ENCODE measurements at places on chromosomes 6 and 20. TPM values are rescaled to one million over a fixed set of nuclear protein-coding genes. Genes with fewer than 3 reads are reported as not detected.

- H3K4me3 ChIP-seq: no peak overlapping the region
- no peak overlapping the region for H3K27ac ChIP-seq
- no peaks in the 10 kb centered on the region for H3K27me3 ChIP-seq
- peaks cover 16% of the 10 kb centered on the region for H3K4me1 ChIP-seq
- peak; percentile 25 for DNase-seq
Observed at GRCh38 chr6:158313989-158314388, 1.7 kb downstream of the TULP4 start.

DNA sequence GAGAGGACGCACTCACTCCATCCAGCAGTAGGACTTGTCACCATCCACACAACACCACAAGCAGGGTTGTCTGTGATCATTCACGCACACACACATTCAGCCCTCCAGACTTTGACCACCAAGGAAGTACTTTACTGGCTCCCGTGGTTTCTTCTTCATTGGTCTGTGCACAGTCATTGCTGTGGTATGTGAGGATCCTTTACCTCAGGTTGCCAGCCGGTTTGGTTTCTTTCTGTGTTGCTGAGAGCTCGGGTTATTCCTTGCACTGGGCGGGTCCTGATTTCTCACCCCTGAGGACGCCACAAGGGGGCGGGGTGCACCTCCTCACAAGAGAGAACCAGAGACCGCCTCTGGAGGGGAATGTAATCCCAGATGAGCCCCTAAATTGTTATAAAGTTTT is 11.2 kb downstream of the SLC35A1 start:
- no peak overlapping the region for H3K4me3 ChIP-seq
- peaks cover 12% of the 10 kb centered on the region for H3K4me1 ChIP-seq
- peaks cover 16% of the 10 kb centered on the region for H3K36me3 ChIP-seq
- no peaks in the 10 kb centered on the region for H3K27me3 ChIP-seq

Gene GPSM3
- 289 TPM for total RNA-seq

- no peaks in the 10 kb centered on the region for H3K36me3 ChIP-seq
- DNase-seq: no peak
- no peak overlapping the region for H3K4me3 ChIP-seq
- H3K27ac ChIP-seq: no peak overlapping the region
Observed at GRCh38 chr20:10581823-10582222, 92.0 kb downstream of the JAG1 start.

Gene PI16
- total RNA-seq: 7.3 TPM

GRCh38 chr6:11595903-11596302 is 58.4 kb downstream of the TMEM170B start:
- H3K4me3 ChIP-seq: no peak overlapping the region
- no peak for DNase-seq
- H3K36me3 ChIP-seq: no peaks in the 10 kb centered on the region
- peaks cover 7% of the 10 kb centered on the region for H3K27me3 ChIP-seq

- H3K4me1 ChIP-seq: no peaks in the 10 kb centered on the region
- no peaks in the 10 kb centered on the region for H3K36me3 ChIP-seq
- H3K27me3 ChIP-seq: peaks cover 22% of the 10 kb centered on the region
- no peak for DNase-seq
Observed at GRCh38 chr6:10968776-10969175, 75.3 kb downstream of the ELOVL2 start.

DNA sequence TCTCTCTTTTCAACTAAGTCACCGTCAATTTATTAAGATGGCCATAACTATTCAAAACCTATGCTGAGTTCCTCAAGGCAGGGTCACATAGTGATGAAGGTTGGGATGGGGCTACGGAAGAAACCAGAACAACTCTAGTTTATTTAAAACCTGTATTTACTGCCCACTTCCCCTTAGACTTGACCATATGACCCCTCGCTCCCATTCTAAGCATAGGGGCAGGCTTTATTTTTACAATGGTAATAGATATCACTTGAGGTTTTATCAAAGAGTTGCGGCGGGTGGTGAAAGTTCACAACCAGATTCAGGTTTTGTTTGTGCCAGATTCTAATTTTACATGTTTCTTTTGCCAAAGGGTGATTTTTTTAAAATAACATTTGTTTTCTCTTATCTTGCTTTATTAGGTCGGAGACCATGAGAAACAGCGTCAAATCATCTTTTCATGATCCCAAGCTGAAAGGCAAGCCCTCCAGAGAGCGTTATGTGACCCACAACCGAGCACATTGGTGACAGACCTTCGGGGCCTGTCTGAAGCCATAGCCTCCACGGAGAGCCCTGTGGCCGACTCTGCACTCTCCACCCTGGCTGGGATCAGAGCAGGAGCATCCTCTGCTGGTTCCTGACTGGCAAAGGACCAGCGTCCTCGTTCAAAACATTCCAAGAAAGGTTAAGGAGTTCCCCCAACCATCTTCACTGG is 5.5 kb downstream of the EDN1 start:
- no peak overlapping the region for H3K27ac ChIP-seq
- no peak overlapping the region for H3K4me3 ChIP-seq
- no peaks in the 10 kb centered on the region for H3K4me1 ChIP-seq
- peaks cover 28% of the 10 kb centered on the region for H3K27me3 ChIP-seq
- no peak for DNase-seq
- no peaks in the 10 kb centered on the region for H3K36me3 ChIP-seq

Gene SNX21
- 1.6 TPM for total RNA-seq

GRCh38 chr20:52318651-52319050 is 127.1 kb upstream of the ZFP64 start:
- no peak overlapping the region for H3K27ac ChIP-seq
- no peaks in the 10 kb centered on the region for H3K27me3 ChIP-seq
- H3K4me3 ChIP-seq: no peak overlapping the region
- H3K36me3 ChIP-seq: no peaks in the 10 kb centered on the region

DNA sequence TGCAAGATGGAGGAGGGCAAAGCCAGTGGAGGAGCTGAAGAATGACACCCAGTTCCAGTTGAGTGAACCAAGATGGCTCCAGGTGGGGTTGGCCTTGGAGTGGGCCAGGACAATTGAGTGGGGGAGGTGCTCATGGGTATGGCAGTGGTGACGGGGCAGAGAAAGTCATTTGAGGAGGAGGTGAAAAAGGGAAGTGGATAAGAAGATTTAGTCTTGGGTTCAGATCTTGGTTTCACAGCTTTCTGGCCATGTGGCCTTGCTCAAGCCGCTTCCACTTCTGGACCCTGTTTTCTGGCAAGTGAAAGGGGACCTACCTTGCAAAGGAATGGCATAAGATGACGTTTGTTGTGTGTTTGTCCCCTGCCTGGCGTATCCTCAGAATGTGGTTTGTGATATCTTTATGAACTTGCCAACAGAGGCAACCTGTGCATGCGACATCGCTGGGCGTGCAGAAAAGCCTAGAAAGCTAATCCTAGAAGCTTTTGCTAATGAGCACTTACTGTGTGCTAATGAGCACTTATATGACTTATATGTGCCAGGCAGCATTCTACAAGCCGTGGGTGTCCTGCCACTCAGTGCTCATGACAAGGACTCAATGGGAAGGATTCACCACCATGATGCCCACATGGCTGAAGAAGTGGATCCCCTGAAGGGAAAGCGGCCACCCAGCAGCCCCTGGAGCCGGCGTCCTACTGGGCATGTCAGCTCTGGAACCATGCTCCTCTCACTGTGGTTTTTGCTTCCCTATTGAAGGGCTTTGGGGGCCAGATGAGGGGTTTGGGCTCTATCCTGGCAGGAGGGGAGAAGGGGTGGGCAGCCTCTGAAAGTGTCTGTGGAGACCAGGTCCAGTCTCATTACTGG is 23.6 kb upstream of the STX16 start:
- H3K27me3 ChIP-seq: no peaks in the 10 kb centered on the region
- no peak overlapping the region for H3K4me3 ChIP-seq
- H3K36me3 ChIP-seq: no peaks in the 10 kb centered on the region
- H3K4me1 ChIP-seq: peaks cover 1% of the 10 kb centered on the region

DNA sequence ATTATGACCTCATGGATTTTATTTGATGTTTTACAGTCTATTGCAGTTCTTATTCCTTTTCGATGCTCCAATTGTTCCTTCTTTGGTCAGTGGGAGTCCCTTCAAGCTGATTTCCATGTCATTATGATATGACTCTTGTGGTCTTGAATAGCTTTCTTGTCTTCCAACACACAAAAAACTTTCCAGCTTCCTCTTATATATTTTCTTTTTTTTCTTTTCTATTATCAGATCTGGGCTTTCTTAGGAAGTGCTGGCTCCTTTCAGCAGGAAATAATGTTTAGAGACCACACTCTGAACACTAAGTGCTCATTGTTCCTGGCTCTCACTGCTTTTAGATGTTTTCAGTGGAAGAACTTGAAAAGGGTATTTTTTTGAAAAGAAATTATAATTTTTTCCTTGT is 3.1 kb upstream of the SLC17A1 start:
- peaks cover 4% of the 10 kb centered on the region for H3K27me3 ChIP-seq
- no peak overlapping the region for H3K27ac ChIP-seq
- peaks cover 2% of the 10 kb centered on the region for H3K4me1 ChIP-seq
- H3K4me3 ChIP-seq: no peak overlapping the region
- H3K36me3 ChIP-seq: no peaks in the 10 kb centered on the region

Gene C6orf58
- total RNA-seq: not detected

GRCh38 chr6:27669624-27670301 is 196.9 kb upstream of the ZNF184 start:
- peaks cover 12% of the 10 kb centered on the region for H3K36me3 ChIP-seq
- H3K27me3 ChIP-seq: peaks cover 75% of the 10 kb centered on the region

DNA sequence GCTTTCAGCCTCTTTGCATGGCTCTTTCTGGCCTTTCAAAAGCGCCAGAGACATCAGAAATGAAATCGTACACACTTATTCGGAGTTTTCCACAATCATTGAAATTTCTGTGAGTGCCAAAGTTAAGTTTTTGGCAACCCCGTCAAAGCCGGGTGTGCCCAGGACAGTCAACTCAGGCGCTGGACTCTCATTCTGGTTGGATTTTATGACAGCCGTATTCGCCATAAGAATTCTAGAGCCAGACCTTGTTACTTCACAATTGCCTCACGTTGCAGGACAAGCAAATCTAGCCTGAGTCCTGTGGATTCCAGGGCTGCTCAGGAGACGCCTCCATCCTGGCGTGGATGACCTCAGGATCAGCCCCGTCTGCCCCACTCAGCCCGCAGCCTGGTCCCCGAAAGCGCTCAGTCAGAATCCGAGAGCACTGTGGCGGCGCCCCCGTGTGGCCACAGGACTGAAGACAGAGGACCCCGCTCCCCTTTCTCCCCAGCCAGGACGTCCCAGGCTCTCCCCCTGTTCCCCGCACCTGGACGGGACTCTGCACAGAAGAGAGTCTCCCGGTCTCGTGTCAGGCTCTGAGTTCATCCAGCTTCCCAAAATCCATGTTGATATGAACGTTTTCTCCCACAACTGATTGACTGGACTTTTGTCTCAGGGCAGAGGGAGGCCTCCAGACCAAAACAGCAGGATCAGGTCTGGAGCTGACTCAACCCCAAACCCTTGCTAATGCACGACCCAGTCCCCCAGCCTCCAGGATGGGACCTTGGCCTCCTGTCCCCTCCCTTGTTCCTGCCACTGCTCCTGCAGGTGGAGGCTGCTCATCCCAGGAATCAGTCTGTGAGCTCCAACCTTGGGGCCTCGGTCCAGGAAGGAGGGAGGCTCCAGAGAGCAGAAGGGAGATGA is 38.2 kb downstream of the MICA start:
- H3K4me3 ChIP-seq: no peak overlapping the region
- H3K27me3 ChIP-seq: peaks cover 67% of the 10 kb centered on the region
- peaks cover 5% of the 10 kb centered on the region for H3K4me1 ChIP-seq
- peaks cover 5% of the 10 kb centered on the region for H3K36me3 ChIP-seq
- no peak overlapping the region for H3K27ac ChIP-seq
- peak; percentile 82 for DNase-seq

DNA sequence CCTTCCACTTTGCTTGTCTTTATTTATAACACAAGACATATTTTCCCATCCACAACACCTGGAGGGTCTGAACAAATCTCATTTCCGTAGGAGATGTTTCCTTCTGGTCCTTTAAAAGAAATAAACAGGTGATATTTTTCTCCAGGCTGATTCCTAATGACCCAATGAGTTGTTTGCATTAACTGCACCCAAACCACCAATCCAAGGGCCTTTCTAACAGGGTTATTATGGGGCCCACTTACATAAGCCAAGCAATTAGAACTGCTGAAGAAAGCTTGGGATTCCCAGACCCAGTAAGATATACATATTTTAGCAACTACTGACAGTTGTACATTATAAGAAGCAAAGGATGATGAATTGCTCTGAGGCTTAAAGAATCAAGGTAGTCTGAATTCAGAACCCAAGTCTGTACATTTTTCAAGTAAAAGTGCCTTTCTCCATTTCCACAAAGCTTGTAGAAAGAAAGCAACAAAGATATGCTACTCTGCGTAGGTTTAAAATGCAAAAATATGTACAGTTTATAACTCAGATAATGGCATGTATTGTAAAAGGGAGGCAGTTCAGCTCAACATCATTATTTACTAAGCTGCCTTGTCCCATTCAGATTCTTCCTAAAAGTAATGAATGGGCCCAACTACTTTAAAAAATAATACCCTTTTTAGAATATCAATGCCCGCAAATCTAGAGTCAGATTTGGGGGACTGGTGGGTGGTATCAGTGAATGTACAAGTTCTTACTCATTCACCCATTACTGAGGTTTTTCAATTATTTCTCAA is 120.0 kb downstream of the DST start:
- H3K36me3 ChIP-seq: no peaks in the 10 kb centered on the region
- H3K27me3 ChIP-seq: no peaks in the 10 kb centered on the region
- no peak overlapping the region for H3K27ac ChIP-seq
- DNase-seq: no peak
- H3K4me1 ChIP-seq: no peaks in the 10 kb centered on the region

DNA sequence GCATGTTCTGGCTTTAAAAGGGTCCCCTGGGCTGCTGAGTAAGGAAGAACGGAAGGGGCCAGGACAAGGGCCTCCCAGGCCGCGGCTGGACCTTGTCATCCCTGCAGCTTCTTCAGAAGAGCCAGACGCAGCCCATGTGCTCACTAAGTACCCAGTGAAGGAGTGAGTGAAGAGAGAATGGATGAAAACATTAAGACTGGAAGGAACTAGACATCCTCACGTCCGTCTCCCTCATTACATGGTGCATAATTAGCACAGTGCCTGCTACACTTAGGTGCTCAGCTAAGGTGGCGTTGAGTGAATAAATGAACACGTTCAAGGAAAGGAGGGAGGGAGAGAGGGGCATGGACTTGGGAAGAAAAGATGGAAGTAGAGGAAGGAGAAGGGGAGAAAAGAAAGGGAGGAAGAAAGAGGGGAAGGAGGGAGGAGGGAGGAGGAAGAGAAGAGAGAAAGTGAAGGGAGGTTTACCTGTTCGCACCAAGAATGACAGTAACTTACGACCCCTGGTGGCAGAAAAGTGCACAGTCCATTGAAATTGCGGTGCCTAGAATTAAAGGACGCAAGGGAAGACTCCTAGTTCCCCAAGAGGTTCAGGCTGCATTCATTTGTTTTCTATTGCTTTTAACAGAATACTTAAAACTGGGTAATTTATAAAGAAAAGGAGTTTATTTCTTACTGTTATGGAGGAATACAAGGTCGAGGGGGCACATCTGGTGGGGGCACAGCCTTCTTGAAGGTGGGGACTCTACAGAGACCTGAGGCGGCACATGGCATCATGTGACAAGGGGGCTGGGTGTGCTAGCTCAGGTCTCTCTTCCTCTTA is 8.0 kb downstream of the TP53RK start:
- H3K36me3 ChIP-seq: peaks cover 26% of the 10 kb centered on the region
- peaks cover 26% of the 10 kb centered on the region for H3K4me1 ChIP-seq
- no peak overlapping the region for H3K4me3 ChIP-seq

- H3K4me1 ChIP-seq: no peaks in the 10 kb centered on the region
- no peak overlapping the region for H3K4me3 ChIP-seq
- no peak overlapping the region for H3K27ac ChIP-seq
- no peaks in the 10 kb centered on the region for H3K36me3 ChIP-seq
- no peaks in the 10 kb centered on the region for H3K27me3 ChIP-seq
- no peak for DNase-seq
Observed at GRCh38 chr20:39676857-39677391, 714.8 kb downstream of the DHX35 start.
